ENCODE measurements at places on chromosomes 4 and X.

DNA sequence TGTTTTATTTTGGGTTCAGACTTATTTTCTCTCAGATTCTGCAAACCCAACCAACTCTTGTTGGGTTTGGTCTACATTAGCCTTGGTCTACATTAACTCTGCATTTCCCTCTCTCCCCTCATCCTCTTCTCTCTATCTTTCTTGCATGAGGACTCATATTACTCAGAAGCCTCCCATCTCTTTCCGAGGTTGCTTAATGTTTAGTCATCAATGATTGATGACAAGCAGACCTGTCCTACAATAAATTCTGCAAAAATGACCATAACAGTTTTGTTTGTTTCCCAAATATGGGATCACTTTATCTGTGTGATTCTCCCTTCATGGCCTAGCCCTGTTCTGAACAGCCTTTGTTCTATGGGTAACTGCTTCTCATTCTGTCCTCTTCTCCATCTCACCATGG is 75.2 kb downstream of the GABRB1 start:
- no peak for DNase-seq

DNA sequence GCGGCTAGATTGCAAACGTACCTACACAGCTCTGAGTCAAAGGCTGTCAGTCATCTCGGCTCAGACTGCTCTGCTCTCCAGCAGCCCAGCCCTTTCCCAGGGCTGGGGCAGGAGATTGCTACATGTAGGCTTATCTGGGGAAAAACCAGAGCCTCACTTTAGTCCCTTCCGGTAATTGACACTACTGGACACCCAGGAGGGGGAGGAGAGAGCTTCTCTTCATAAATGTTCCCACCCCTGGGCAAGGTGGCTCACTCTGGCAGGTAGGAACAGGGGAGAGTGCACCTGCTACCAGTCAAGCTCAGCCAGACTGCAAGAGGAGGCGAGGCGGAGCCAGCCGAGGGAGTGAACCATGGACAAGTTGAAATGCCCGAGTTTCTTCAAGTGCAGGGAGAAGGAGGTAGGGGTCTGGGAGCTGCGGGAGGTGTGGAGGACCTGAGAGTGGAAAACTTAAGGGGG is at the start of gene SLC6A14:
SLC6A14 (plus strand) TSS at position 249 of the 459 bp plus-strand sequence; CDS start at position 353, 104 bp downstream.
- no peak for DNase-seq

GRCh38 chrX:129523079-129523911 is at the start of gene SMARCA1:
Gene SMARCA1, minus strand, starts transcription at chrX:129523490. Its CDS starts 120 bp downstream, at chrX:129523370.
- DNase-seq = peak; percentile 18

- DNase-seq = no peak
These were observed 510.0 kb downstream of the GBA3 start for GRCh38 chr4:23202712-23203247.

DNA sequence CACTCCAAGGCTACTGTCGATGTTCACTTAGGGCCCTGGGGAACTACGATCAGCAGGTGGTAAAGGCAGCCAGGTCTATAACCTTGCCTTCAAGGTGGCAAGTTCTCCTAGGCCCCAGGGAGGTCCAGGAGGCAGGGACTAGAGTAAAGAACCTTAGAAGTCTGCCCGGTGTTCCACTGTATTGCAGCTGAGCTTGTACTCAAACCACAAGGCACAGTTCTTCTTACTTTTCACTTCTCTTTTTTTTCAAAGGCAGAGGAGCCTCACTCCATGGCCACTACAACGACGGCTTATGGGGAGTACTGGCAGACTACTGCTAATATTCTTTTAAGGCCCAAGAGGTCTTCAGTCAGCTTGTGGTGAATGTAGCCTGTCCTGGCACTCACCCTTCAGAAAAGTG is 78.8 kb upstream of the GPR174 start:
- no peak for DNase-seq

GRCh38 chr4:72286185-72286584 is 254.4 kb downstream of the NPFFR2 start:
- DNase-seq = no peak

DNA sequence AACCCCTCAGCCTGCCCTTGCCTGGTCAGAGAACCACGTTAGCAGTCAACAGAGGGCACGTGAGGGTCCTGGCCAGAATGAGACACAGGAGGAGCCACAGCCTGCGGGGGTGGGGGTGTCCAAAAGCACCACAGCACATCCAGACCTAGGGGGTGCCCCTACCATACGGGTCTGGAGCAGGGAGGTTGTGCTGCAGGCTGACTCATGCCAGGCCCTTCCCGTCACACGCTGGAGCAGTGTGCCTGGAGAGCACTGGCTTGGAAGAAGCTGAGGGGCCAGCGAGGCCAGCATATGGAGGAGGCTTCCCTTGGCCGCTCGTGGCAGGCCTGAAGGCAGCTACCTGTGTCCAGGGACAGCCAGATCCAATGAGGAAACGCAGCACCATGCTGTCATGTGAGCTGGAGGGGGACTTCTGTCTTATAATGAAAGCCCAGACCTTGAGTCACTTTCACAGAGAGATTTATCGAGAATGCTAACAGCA is 1.5 kb upstream of the IRAK1 start:
- no peak for DNase-seq

- no peak for DNase-seq
These were observed 1011.1 kb upstream of the HS3ST1 start for GRCh38 chr4:12439633-12440305.

DNA sequence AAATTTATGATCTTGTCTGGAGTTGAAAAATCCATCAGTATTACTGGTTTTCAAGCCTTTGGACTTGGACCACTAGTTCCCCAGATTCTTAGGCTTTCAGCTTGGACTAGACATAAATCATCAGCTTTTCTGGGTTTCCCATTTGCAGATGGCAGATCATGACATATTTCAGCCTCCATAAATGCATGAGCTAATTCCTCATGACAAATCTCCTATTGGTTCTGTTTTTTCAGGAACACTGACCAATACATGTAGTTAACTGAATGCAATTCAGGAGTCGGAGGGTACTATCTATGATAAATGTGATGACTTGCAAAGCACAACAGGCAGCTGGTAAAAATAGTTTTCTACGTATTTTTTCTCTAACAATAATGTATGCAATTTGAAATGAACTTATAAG is 635.6 kb downstream of the TRAM1L1 start:
- no peak for DNase-seq

GRCh38 chrX:70168238-70169188 is 8.8 kb upstream of the DGAT2L6 start:
- no peak for DNase-seq

- DNase-seq = no peak
These were observed 124.0 kb downstream of the HMX1 start for GRCh38 chr4:8747467-8748235.

DNA sequence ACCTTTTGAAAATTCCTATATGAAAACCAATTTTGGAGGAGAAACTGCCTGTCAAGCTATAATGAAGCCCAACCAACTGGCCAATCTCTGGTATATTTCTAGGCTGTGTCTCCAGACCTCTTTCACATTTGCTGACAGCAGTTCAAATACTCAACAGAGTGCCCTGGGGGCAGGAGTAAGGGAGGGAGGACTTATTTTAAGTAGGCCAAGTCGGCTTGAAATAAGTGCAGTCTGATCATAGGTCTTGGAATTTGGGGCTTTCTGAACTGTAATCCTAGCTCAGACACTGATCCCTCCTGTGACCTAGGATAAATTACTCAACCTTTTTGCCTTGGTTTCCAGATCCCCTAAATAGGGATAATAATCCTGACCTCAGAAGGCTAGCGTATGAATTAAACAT is 59.4 kb upstream of the SLC7A11 start:
- no peak for DNase-seq

GRCh38 chr4:36215627-36216026 is 28.7 kb downstream of the ARAP2 start:
- no peak for DNase-seq

DNA sequence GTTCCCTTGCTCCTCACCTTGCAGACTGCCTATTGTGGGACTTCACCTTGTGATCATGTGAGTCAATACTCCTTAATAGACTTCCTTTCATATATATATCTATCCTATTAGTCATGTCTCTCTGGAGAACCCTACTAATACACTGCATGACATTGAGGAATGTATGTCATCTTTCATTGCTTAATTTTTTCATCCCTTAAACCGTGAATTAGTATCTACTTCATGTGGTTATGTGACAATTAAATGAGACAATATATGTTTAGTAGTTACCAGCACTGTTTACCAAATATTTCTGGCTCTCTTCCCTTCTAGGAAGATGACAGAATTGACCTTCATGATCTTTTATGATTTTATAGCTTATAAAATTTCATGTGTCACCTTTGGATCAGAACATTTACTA is 759.5 kb downstream of the GRXCR1 start:
- DNase-seq = no peak

DNA sequence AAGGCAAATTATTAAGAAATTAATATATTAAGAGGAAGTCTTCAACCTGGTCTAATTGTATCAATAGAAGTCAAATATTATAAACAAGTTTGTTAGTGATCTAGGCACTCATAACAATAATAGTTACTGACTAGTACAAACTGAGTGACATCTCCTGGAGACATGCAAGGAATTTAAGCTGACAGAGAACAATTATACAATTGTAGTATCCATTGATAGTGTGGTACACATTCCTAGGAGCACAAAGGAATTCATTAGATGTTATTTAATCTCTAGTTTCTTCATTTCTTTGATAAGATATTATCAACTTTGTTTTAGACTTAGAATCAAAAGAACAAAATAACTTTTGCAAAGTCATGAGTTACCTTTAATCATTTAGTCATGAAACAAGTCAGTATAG is 1048.6 kb downstream of the PCDH7 start:
- DNase-seq = no peak

GRCh38 chr4:79862821-79863220 is 210.2 kb downstream of the ANTXR2 start:
- DNase-seq = no peak

DNA sequence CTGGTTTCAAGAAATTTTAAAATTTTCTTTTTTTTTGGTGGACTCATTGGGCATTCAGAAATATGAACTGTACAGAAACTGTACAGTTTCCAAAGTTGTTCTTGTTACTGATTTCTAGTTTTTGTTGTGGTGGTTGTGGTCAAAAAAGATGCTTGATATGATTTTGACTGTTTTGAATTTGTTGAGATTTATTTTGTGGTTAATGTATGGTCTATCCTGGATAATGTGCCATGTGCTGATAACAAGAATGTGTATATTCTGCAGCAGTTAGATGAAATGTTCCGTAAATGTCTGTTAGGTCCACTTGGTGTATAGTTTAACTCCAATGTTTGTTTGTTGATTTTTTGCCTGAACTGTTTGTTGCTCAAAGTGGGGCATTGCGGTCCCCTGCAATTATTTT is 127.6 kb upstream of the NUDT6 start:
- DNase-seq = no peak

GRCh38 chr4:123352966-123353365 is 43.6 kb upstream of the SPRY1 start:
- DNase-seq = no peak

DNA sequence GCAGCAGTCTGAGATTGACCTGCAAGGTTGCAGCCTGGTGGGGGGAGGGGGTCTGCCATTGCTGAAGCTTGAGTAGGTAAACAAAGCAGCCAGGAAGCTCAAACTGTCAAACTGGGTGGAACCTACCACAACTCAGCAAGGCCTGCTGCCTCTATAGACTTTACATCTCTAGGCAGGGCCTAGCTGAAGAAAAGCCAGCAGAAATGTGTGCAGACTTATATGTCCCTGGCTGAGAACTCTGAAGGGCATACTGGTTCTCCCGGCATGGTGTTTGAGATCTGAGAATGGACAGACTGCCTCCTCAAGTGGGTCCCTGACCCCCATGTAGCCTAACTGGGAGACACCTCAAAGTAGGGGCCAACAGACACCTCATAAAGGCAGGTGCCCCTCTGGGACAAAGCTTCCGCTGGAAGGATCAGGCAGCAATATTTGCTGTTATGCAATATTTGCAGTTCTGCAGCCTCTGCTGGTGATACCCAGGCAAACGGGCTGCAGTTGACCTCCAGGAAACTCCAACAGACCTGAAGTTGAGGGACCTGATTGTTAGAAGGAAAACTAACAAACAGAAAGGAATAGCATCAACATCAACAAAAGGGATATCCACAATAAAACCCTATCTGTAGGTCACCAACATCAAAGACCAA is 167.6 kb downstream of the GC start:
- no peak for DNase-seq

DNA sequence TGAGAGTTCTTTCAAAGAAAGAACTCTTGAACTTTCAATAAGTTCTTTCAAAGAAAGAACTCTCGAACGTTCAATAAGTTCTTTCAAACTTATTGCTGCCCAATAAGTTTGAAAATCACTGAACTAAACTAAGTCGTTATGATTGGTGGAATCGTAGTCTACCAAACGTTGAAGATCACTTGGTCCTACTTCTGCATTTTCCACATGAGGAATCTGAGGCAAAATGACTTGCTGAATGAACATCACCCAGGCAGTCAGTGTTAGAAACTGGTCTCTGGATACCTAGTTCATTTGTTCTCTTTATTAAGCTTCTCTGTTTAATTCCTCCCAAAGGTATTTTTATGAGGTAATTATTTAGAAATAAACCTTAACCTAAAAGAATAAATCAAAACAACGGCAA is 7.1 kb upstream of the CNOT6L start:
- no peak for DNase-seq

DNA sequence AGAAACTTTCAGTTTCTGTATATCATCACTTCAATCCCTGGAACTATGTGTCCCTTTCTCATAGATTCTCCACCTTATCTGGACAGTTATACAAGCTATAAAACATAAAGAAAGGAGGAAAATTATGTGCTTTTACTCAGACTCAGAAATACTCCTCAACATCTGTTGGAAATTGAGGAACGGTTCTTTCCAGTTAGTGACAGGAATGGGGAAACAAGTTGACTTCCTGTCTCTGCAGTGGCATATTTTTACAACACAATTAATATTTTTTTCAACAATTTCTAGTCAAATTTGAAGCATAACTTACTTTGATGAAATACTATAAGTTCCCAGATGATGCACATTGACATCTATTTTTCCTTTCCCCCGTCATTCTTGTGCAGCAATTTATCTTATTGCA is 27.9 kb downstream of the ABHD18 start:
- DNase-seq = no peak

- DNase-seq = no peak
These were observed 1040.7 kb downstream of the RAPGEF2 start for GRCh38 chr4:160143574-160143973.

GRCh38 chr4:71980976-71981375 is 50.8 kb upstream of the NPFFR2 start:
- DNase-seq = no peak

DNA sequence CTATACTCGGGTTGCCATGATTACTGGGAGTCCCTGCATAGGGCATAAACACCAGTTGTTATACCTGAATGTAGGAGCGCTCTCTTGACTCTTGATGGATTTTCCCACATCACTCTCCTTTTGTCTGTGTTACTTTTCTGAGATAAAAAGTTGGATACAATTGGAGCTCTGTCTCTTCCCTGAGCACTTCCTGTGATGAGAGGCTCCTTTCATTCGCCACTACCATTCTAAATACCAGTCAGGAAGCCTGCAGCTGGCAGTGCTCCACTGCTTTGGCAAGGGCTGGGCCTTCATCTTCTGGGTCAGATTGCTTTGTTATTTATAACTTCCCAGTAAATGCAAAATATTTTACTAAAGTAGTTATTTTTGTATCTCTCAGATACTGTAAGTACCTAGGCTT is 13.9 kb downstream of the TCEANC start:
- DNase-seq = no peak

- DNase-seq = no peak
These were observed 48.1 kb downstream of the PCDH7 start for GRCh38 chr4:30768277-30768676.

Measured in GM12891 (cell line).